Activated CD4-positive, alpha-beta T cell treated with anti-CD3 and anti-CD28 coated beads for 24 hours (primary cell): ENCODE measurements at places on chromosomes 4 and X.

DNA sequence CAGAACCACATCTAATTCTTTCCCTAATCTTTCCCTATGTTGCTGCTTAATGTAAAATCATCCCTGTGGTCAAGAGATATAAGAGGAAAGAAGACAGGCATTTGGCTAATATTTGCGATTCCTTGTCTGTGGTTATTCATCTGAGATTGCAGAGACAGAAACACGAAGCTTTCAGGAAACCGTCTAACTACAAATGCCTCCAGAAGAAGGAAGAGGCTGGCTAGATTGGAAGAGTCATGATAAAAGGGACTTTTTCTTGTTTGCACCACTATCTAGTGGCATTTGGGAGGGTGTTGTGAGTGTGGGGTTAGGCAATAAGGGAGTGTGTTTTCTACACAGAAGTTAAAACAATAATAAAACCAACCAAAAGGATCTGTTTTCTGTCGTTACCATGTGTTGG, 43.9 kb downstream of the TMEM154 start:
- no peak for DNase-seq

GRCh38 chr4:24511371-24512063, 72.8 kb downstream of the DHX15 start:
- no peak for DNase-seq

- DNase-seq: no peak
Measured at GRCh38 chr4:175874306-175874705, 62.2 kb upstream of the GPM6A start.

DNA sequence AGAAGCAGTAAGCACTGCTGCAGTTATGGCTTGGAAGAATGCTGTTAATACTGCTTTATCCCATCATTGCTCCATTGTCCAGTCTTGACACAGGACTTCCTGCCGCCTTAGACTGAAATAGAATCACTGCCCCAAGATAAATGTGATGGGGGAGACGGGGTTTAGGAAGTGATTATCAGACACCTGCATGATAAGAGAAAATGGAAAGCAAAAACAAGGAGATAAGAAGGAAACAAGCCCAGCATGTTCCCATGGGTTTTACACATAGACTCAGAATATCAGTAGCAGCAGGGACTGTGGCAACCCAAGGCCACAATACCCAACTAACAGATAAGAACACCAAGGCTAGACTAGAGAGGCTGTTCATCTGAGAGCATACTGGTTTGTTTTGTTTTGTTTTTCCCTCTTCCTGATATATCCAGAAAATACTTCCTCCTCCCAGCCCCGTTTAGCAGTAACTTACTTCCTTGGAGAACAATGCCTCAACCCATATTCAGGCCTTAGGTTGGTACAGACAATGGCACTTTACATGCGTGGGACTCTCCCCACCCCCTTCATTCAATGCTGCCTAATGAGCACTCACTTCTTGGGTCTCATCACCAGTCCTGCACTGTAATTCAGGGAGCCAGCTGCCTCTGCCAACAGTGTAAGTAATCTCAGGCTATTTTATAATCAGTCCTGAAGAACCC, 232.6 kb downstream of the CBR4 start:
- no peak for DNase-seq
